ENCODE measurements at places on chromosomes 4 and X.

DNA sequence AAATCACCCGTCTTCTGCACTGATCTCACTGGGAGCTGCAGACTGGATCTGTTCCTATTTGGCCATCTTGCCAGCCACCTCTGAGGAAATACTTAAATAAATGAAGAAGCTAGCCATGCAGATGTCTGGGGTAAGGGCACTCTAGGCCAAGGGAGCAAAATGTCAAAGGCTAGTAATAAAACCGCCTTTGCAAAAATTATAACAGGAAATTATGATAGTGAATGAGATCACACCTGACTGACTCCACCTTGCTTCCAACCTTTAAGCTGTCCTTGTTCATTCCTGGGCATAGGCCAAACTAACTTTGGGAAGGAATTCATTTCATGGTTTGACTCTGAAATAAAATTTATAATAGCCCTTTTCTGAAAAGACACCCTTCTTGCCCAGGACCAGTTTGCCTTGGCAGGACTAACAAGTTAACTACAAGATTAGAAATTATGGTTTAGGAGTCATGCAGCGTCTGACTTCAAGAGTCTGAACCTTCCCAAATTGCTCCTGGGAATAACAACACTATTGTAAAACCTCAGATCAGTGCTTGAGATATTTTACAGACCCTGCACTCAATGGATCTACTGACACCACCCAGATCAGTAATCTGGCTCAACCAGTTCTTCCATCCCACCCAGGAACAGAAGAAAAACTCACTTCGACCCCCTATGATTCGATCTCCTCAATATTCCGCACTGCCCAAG, 246.9 kb upstream of the HDX start:
- no peak for DNase-seq

DNA sequence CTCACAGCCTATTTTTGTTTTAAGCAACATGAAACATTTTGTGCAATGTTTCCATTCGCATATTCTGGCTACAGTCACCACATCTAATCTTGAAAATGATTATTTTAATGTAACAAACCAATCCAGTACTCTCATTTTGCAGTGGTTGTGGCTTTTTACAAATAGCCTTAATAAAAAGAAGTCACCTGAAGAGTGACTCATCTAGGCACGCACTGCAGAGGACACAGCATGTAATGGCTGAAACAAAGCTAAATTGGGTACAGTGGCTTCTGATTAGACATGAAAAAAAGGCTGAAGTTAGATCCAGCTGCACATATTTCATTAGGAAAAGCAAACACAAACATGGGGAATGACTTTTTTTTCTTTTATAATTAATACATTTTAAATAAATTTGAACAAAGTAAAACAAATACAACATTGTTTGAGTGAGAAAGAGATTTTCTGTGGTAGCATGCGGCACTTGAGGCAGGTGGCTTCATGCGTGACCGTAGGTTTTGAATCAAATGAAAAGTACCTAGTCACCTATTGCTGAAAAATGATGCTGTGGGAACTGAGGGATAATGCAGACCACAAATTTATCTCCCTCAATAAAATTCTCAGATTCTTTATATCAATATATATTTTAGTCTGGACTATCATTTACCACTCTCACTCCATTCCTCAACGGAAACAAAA, 240.8 kb upstream of the DDX53 start:
- DNase-seq, result no peak

GRCh38 chr4:851701-852430, 25.9 kb upstream of the CPLX1 start:
- no peak for DNase-seq

GRCh38 chr4:39046249-39046648, 14.0 kb upstream of the TMEM156 start:
- no peak for DNase-seq

- DNase-seq, result no peak
Measured at GRCh38 chr4:24054910-24055309, 165.1 kb upstream of the PPARGC1A start.

- DNase-seq, result no peak
Measured at GRCh38 chr4:7055990-7056325, 11.9 kb downstream of the GRPEL1 start.

DNA sequence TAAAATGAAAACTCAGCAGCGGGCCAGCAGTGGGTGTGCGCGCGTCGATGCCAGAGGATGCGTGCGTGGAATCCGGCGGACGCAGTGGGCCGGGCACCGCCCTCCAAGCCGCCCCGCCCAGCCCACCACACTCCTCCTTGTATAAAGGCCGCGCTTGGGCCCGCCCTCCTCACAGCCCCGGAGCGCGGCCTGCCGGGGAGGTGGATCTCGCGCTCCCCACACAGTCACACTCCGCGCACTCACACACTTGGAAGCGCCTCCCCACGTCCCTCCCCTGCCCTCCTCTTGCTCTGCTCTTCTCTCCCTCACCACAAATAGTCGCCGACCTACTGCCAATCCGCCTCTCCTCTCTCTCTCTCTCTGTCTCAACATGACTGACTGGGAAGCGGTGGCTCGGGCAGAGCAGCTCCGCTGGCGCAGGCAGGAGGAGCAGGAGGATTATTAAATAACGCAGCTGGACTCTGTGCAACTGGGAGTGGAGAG, at the start of gene CCSER1:
Gene CCSER1, plus strand, starts transcription at position 172 of the 483 bp plus-strand sequence.
- peak; percentile 13 for DNase-seq

GRCh38 chrX:118522230-118522926, 26.8 kb downstream of the DOCK11 start:
- no peak for DNase-seq

DNA sequence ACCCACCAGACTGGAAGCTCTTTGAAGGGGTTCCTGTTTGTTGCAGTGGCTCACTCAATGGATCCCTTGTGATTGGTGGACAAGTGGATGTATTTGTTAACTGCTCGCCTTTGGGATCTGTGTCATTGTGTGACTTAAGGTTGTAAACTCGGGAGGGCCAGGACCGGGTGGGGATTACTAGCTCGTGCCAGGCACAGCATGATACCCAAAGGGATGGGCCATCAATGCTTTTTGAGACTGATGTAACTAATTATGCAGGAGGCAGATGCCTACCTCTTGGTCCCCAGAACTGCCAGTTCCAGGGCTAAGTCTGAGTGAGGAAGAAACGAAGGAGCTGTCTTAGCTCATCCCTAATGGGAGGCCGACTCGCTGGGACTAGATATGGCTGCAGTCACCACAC, 27.7 kb downstream of the UTP14A start:
- DNase-seq, result no peak

DNA sequence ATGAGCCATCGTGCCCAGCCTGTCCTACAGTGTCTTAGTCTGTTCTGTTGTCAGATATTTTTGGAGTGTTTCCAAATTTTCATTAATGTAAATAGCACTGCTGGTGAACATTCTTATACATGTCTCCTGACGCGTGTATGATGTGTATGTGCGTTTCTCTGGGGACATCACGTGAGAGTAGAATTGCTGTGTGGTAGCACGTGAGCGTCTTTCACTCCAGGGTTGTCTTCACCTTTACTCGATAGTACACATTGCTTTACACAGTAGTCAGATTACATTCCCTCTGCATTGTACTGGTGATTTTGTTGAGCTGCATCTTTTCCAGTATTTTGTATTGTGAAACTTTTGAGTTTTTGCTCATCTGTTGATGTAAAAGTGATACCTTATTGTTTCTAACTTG, 60.0 kb downstream of the ARHGAP10 start:
- no peak for DNase-seq

DNA sequence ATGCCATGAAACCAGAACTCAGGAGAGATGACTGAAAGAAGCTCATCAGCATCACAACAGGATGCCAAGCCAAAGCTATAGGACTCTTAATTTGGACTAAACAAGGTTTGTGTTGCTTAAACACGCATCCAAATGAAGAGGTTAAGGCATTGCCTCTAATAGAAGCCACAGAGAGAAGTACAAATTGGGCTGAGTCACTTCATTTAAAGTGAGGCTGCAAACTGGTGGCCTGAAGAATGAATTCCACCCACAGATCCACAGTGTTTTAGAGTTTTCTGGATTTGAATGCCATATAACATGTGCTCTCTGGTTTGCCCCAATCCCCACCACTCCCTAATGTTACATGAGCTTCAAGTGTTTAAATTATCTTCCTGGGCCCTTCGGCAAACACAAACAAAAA, 103.5 kb downstream of the FIP1L1 start:
- DNase-seq, result no peak

- DNase-seq, result no peak
Measured at GRCh38 chr4:15349531-15349935, 78.3 kb upstream of the C1QTNF7 start.

GRCh38 chr4:16864199-16864598, 34.2 kb downstream of the LDB2 start:
- DNase-seq, result no peak

DNA sequence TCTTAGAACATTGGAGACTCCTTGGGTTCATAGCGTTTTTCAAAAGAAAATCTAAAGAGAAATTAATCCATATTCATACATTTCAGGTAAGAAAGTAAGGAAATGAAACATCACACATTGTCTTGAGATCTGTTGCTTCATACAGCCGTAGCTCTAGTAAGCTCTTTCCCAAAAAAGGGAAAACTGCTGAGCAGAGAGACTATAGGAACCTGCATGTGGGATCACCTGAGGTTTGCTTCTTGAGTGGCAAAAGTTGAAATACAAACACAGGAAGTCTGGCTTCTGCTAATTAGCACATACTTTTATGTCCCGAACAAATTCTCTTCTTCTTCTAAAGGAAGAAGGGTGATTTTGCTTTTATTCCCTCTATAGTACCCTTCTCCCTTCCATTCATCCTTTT, 57.7 kb downstream of the MRPL1 start:
- DNase-seq, result no peak

DNA sequence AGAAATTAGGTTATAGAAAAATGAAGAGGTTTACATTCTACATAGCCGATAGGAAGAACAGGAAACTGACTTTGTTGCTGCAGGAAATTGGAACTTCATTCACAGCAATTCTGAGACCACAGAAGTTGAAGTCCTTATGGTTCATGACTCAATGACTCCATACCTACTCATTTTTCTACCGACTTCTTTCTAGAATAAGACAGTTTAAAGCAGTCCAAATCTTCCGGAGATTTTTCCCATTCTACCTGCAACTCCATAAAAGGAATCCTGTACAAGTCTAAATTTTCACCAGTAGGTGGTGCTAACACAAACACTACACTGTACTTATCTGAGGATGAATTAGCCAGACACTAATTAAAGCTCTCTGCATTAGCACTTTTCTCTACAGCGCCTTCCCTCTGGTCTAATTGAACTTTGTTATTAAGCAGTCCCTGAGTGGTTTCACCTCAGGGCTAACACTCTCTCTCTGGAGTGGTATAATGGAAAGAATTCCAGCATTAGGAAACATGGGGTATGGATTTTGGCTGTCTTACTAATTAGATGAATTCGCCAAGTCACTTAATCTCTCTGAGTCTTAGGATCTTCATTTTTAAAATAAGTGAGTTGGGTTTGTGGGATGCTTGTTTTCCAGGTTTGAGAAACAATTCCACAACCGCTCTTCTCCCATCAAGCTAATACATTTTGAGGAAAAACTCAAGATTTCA, 167.9 kb downstream of the SMIM20 start:
- peak; percentile 28 for DNase-seq

DNA sequence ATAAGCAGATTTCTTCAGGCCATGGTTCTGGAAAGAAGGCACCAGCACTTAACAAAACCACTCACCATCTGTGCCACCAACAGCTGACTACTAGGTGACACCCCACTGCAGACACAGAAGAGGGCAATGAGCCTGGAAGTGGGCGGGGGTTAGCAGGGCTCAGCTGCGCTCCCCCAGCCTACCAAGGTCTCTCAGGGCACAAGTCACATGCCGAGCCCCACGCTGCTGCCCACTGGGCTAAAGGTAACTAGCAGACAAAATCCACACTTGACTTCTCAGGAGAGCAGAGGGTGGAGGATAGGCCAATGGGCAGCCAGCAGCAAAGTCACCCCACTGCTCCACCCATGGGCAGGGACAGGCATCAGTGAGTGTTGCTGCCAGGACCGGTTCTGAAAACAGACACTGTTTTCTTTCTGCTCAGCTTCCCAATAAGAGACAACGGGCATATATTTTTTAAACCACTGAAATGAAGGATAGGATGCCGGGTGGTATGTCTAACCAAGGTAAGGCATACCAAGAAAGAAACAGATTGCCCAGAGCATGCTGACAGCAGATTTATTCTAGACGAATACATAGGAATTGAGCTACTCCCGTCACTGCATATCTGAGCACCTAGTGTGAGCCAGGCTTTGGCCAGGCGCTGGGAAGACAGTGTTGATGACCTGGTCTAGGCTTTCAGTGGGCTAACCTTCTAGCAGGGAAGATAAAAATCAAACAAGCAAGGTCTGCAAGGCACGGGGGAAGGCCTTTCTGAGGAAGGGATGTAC, 20.1 kb downstream of the ACSL1 start:
- no peak for DNase-seq

GRCh38 chrX:84188320-84188834, 378 bp upstream of the RPS6KA6 start:
- peak; percentile 11 for DNase-seq

- DNase-seq, result no peak
Measured at GRCh38 chr4:53646795-53647194, 55.5 kb upstream of the LNX1 start.

DNA sequence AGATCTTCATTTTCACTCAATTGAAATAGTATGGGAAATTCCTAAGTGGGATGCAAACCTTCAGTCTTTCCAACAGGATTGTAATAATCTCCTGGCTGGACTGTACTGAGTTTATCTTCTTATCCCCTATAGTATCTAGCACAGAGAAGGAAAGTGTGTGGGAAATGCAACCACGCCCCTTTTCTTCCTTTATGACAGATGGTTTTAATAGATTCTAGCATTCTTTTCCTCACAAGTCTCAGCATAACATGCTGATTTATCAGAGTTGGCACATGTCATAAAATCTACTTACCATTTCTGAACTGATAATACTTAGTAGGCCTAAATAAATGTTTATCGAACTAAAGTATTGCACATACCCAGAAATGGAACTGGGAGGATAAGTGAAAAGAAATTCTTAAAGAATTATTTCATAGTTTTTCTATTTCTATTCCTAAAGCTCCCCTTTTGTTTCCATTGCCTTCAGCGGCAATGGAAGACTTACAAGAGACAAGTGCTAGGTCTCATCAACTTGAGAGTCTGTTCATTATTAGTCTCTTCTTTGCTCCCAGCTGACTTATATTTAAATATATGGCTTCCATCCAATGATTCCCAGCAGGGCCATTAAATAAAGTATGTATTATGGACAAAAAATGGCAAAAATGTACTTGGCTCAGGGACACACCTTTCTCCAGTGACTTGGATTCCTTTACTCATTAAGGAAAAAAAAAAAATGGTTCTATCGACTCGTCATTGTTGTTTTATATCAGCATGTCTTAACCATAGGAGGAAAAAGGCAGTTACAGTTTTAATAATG, 484.5 kb downstream of the IL1RAPL1 start:
- no peak for DNase-seq

GRCh38 chr4:110306303-110306702, 107.9 kb upstream of the ELOVL6 start:
- DNase-seq, result no peak

- peak; percentile 48 for DNase-seq
Measured at GRCh38 chrX:10615931-10616774, 4.2 kb downstream of the MID1 start.

- no peak for DNase-seq
Measured at GRCh38 chrX:6965729-6966128, 181.8 kb upstream of the STS start.

- DNase-seq, result no peak
Measured at GRCh38 chrX:63963095-63963784, 178.2 kb upstream of the ARHGEF9 start.
